Islet precursor cell (in vitro differentiated cells): ENCODE measurements at places on chromosomes 5 and 9.

DNA sequence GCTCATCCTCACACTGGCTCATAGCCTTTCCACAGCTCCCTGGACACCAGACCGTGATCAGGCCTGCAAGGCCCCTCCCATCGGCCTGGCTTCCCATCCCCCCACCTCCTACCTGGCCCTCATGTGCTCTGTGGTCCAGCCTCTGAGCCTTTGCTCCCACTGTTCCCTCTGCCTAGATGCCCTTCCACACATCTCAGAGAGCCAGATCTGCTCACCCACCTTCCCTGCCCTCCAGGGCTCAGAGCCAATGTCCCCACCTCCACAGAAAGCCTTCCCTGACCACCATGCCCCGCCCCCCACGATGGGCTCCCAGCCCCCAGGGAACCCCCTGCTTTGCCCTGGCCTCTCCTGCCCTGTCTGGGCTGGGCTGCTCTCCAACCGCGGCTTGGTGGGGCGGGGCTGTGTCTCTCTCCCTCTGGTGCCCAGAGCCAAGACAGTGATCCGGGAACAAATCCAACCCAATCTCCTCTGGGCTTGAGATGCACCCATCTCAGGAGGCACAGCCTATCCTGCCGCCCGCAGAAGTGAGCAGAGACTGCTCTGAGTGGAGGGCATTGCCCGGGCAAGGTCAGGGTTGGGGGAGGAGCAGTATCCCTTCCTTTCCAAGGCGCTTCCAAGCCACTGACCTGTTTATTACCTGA lies 1.6 kb downstream of the NINJ1 start:
- no peak for DNase-seq

- DNase-seq: no peak
These were observed 3.2 kb downstream of the GALNT10 start for GRCh38 chr5:154193701-154194121.

DNA sequence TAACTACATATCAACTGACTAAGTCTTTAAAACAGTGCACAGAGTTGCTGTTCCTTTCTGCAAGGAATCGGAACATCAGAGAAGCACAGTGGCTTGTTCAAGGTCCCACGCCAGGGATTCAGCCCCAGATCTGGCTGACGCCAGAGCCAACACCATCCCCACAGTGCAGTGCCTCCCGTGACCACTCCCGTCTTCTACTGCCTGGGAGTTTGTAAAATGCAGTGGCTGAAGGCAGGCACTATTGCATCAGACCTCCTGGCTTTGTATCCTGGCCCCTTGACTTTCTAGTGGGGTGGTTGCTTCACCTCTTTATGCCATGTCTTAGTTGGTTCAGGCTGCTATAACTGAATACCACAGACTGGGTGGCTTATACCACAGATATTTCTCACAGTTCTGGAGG lies 131.0 kb downstream of the NSG2 start:
- peak; percentile 32 for DNase-seq

- DNase-seq: no peak
These were observed 303.6 kb downstream of the FBXL17 start for GRCh38 chr5:108078345-108078744.

DNA sequence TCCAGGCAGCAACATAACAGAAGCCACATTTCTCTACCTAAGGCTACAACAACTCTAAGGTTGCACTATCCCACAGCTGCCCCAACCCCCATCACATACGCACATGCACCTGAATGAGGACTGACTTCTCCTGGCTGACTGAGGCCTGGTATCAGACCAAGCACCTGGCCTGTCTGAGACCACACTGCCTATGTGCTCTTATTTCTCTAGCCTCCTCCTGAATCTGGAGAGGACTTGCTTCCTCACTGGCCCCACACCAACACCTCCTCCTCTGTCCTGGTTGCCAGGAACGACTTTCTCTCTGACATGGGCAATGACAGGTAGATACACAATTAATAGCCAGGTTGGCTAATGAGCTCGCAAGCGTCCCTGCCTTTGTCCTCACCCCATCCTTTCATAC lies 14.9 kb upstream of the VDAC1 start:
- no peak for DNase-seq

DNA sequence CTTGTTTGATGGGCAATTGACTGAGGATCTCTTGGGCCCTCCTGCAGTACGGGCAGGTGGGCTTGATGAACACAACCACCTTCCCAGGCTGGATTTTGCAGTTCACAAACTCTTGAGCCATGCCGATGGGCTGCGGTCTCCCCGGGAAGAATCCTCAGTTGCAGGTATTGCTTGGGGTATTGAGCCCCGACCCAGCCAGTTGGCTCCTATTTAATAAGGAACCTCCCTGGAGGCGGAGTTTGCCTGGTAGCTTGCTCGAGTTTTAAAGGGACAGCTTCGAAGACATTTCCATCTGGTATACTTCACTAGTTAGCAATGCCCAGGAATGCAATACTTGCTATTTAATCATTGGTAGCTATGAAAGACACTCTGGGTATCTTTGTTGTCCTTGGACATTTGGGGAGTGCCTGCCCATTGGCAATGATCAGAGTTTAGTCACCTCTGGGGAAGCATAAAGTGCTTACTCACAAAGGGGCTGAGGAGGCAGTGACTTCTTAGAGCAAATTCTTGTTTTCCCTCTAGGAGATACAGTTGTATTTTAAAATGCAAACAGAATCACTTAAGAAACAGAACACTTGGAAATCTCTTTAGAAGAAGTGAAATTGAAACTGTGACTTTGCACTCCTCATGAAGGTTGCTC lies at the start of gene GLRX:
TSS of gene GLRX (minus strand) at position 185 of the 640 bp plus-strand sequence. CDS start at position 121, 64 bp downstream.
- peak; percentile 86 for DNase-seq

GRCh38 chr5:112419164-112419985 lies at the start of gene EPB41L4A:
TSS of gene EPB41L4A (minus strand) at chr5:112419277. CDS start at chr5:112419039, 238 bp downstream.
- DNase-seq: peak; percentile 83

DNA sequence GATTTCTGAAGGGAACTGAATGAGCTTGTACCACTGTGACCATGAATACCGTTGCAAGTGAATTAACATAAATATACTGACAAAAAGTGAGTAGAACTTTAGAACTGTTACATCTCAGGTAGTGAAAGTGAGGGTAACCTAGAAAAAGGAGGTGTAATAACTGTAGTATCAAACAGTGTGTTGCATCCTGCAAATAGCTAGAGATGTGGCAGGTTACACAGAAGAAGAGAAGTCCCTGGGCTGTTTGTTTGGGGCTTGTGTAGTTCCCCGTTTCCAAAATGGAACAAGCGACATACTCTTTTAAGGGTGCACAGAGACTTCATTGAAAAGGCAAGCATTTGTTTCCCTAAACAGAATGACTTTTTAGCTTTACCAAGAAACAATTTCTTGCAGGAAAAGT lies 214.8 kb downstream of the NR3C1 start:
- no peak for DNase-seq

GRCh38 chr9:74958587-74958986 lies 5.9 kb upstream of the C9orf40 start:
- no peak for DNase-seq

DNA sequence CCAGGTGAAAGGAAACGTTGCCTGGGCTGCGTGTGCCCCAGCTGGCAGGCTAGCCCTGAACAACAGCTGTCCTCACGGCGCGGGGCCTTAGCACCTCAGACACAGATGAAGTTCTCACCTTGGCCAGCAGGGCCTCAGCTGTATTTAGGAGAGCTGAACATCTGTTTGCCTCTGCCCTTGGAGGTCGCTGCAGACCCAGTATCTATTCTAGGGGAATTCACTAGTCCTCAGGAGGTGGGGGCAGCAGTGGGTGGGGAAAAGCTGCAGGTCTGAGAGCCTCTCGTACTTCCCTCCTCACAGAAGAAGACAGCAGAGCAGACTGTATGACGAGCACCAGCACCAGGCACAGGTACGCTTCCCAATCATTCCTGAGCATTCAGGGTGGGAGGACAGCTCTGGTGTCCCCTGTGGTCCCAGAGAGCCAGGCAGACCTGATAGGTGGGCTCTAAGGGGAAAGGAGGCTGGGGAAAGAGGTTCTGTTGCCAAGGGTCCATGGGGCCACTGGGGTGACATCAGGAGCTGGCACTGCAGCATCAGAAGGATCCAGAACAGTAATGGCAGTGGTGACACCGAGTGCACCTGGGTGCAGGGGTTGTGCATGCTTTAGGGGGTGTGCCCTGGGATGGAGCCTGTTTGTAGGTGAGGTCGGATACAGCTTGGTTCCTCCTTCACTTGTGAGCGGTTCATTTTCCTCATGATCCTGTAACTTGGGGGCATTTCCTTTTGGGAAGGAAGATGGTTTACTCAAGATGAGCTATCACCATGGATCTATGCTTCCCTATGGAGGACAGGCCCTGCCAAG lies 13.8 kb downstream of the CD74 start:
- peak; percentile 72 for DNase-seq

DNA sequence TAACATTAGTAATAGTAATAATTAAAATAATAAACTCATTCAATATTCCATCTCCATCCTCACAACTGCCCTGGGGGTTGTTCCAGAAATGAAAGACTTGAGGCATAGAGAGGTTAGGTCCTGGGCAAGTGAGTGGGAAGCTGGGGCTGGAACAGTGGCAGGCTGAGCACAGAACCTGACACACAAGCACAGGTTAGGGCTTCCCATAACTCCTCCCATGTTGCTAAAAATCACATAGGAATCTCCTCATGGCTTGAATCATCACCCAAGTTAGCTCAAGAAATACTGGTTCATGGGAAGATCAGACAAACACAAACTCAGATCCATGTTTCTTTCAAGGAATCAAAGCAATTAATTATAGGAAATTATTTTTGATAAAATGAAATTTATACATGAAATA lies 487.7 kb downstream of the SEMA5A start:
- DNase-seq: no peak

GRCh38 chr9:71767776-71768321 lies 464 bp downstream of the CEMIP2 start:
- no peak for DNase-seq

- DNase-seq: no peak
These were observed 34.1 kb upstream of the SIL1 start for GRCh38 chr5:139232147-139232724.

DNA sequence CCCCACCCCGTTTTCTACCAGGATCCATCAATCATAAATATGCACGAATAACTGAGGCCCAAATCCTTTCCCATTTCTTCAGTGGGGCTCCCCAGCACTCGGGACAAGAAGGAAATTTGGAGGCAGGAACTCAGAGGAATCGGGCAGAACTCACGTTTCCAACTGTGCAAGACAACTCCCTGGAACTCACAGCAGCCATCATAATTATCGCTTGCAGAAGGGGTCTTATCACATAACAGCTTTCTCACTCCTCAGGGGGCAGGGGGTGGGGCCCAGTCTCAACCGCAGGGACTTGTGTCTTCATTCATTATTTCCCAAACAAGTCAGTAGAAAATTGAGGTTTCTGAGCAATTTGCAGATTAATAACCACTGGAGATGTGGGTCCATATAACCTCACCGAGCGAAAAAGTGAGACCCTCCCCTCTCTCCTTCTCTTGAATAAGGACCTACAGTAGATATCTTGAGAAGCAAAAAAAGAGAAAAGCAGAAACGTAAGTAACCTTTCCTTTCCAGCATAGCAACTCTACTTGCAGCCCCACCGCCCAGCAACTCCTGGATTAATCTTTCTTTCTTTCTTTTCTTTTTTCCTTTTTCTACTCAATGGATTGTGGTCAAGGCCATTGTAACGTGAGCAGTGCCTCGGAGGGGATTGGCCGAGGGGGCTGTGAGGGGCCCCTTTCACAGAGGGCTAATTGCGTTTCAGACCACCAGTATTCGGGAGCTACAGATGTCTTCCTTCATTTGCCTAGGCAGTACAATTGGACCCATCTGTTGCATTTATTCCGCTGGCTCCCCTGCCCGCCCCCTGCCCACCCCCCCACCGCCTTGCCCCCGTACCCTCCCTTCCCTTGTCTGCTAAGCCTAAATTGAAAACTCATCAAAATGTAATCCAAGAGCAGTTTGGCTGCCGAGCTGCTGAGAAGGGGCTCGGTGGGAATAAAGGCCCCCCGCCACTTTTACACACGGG lies 24.7 kb upstream of the TIFAB start:
- peak; percentile 18 for DNase-seq

GRCh38 chr9:38362852-38363588 lies 29.5 kb upstream of the ALDH1B1 start:
- no peak for DNase-seq

DNA sequence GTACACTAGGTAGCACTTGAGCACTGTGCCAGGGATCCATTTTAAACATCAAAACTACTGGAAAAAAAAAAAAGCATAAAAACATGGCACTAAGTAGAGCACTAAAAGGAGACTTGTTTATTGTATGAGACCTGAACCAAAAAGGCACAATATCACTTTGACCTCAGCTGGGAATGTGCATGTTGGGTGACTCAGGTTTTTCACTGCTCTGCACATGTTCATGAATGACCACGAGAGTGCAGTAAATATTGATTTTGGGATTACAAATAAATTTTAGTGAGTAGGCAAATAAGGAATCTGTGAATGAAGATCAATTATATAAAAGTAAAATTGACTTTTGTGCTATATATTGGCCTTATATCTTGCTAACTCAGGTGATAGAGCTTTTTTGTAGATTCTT lies 11.8 kb downstream of the RMI1 start:
- no peak for DNase-seq
